Stimulated activated CD4-positive, alpha-beta T cell treated with anti-CD3 and anti-CD28 coated beads, Interleukin-15, amount 100 ng/mL, for 1 hour (primary cell): ENCODE measurements at places on chromosomes 5 and 9.

- no peak for DNase-seq
Measured at GRCh38 chr5:72177538-72177937, 70.3 kb downstream of the MAP1B start.

GRCh38 chr5:137668637-137669036 lies 67.3 kb downstream of the KLHL3 start:
- DNase-seq: no peak

DNA sequence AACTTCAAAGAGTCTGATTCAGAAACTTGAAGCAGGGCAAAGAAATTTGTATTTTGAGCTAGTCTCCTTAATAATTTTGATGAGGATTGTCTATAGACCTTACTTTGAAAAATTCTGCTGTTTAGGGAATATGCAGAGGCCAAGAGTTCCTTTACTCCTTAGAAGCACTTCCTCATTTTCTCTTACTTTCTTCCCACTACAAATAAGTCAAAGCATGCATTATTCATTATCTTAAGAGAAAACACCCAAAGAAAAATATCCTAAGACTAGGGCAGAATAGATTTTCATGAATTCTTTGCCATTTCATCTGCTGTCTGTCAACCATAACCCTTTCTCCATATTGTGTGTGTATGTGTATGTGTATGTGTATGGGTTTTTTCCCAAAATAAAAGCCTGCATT lies 307.9 kb downstream of the KCTD16 start:
- no peak for DNase-seq

GRCh38 chr5:131441184-131441583 lies 177.3 kb downstream of the CDC42SE2 start:
- no peak for DNase-seq
